ENCODE measurements at places on chromosomes 2 and 18. TPM values are rescaled to one million over a fixed set of nuclear protein-coding genes. Genes with fewer than 3 reads are reported as not detected.

GRCh38 chr2:154480521-154480920 is 218.0 kb upstream of the KCNJ3 start:
- no peak overlapping the region for H3K4me3 ChIP-seq
- no peaks in the 10 kb centered on the region for H3K4me1 ChIP-seq
- no peaks in the 10 kb centered on the region for H3K27me3 ChIP-seq
- no peak overlapping the region for H3K27ac ChIP-seq
- DNase-seq = no peak

GRCh38 chr2:85156153-85156552 is 23.0 kb downstream of the TCF7L1 start:
- H3K4me1 ChIP-seq = peaks cover under 1% of the 10 kb centered on the region
- no peaks in the 10 kb centered on the region for H3K27me3 ChIP-seq
- no peak overlapping the region for H3K4me3 ChIP-seq
- H3K36me3 ChIP-seq = no peaks in the 10 kb centered on the region
- no peak overlapping the region for H3K27ac ChIP-seq
- DNase-seq = peak; percentile 35

DNA sequence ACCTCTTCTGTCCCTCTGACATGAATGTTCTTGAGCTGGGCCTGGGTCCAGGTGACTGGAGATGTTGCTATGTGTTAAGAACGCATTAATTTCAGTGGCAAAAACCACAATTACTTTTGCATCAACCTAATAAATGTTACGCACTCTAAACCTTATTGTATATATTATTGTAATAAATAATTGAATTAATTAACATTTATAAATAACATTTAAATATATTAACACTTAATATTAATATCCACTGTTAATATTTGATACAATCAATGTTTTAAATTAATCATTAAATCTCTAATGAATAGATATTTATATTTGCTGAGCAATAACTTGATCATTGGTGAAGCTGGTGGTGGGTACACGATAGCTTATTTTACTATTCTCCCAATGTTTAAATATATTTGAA is 97.4 kb downstream of the KCNF1 start:
- H3K36me3 ChIP-seq = no peaks in the 10 kb centered on the region
- H3K4me3 ChIP-seq = no peak overlapping the region

GPBAR1 gene
- total RNA-seq = under 0.01 TPM

PMAIP1 gene
- total RNA-seq = 29.8 TPM
